T-cell (primary cell): ENCODE measurements at places on chromosomes 12 and 14.

GRCh38 chr12:132021031-132021871 is 71.5 kb downstream of the EP400 start:
- H3K27ac ChIP-seq, result no peak overlapping the region
- no peak for DNase-seq
- H3K36me3 ChIP-seq, result peaks cover 86% of the 10 kb centered on the region
- H3K27me3 ChIP-seq, result no peaks in the 10 kb centered on the region
- no peaks in the 10 kb centered on the region for H3K4me1 ChIP-seq

DNA sequence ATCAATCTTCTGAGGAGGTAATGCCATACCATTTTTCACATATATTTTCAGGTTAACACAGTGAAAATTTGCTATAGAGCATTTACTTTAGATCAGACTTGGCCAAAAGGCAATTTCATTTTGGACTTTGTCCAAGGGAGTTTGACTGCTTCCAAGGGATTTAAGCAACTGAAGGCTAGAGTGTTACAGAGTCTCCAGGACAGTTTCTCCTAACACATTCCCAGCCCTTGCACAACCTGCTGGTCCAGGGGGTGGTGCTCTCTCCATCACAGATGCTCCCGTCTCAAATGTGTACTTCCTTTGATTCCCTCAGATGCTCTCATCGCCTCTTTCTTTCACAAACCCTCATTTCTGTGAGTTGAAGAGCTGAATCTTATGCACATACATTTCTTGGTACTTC is 143.1 kb downstream of the TPH2 start:
- H3K4me1 ChIP-seq, result no peaks in the 10 kb centered on the region
- H3K4me3 ChIP-seq, result no peak overlapping the region
- H3K36me3 ChIP-seq, result no peaks in the 10 kb centered on the region
- DNase-seq, result no peak
- H3K27ac ChIP-seq, result no peak overlapping the region

GRCh38 chr14:81890020-81890419 is 356.4 kb upstream of the SEL1L start:
- no peak for DNase-seq
- no peaks in the 10 kb centered on the region for H3K36me3 ChIP-seq
- H3K27me3 ChIP-seq, result no peaks in the 10 kb centered on the region
- H3K27ac ChIP-seq, result no peak overlapping the region

- no peak for DNase-seq
- H3K36me3 ChIP-seq, result no peaks in the 10 kb centered on the region
- H3K27ac ChIP-seq, result no peak overlapping the region
- H3K4me3 ChIP-seq, result no peak overlapping the region
- H3K4me1 ChIP-seq, result peaks cover 8% of the 10 kb centered on the region
- H3K27me3 ChIP-seq, result no peaks in the 10 kb centered on the region
Measured at GRCh38 chr12:3882896-3883564, 9.8 kb upstream of the PARP11 start.

GRCh38 chr12:41061192-41061591 is 126.9 kb upstream of the PDZRN4 start:
- H3K4me3 ChIP-seq, result no peak overlapping the region
- no peak overlapping the region for H3K27ac ChIP-seq
- no peaks in the 10 kb centered on the region for H3K4me1 ChIP-seq
- H3K36me3 ChIP-seq, result no peaks in the 10 kb centered on the region

DNA sequence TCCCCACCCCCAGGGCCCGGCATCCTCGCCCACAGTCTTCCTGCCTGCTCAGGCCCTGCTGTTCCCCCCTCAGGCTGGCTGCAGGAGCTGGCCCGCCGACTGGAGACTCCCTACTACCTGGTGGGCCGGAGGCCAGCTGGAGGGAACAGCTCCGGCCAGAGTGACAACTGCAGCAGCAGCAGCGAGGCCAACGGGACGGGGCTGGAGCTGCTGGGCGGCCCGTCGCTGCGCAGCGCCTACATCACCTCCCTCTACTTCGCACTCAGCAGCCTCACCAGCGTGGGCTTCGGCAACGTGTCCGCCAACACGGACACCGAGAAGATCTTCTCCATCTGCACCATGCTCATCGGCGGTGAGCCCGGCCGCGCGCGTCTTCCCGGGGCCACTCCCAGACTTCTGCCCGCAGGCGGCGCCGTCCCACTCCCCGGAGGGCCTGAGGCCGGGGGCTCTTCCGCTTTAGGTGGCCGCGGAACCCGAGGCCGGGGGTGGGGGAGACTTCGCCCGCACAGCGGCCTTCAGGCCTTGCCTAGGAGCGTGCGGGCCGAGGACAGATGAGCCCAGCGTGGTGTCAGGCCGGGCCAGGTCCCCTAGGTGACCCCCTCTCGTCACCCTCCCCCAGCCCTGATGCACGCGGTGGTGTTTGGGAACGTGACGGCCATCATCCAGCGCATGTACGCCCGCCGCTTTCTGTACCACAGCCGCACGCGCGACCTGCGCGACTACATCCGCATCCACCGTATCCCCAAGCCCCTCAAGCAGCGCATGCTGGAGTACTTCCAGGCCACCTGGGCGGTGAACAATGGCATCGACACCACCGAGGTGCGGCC is 10.2 kb downstream of the KCNH3 start:
- H3K27ac ChIP-seq, result no peak overlapping the region
- no peaks in the 10 kb centered on the region for H3K27me3 ChIP-seq

GRCh38 chr12:1351926-1352325 is 242.5 kb downstream of the FBXL14 start:
- H3K4me1 ChIP-seq, result no peaks in the 10 kb centered on the region
- no peak overlapping the region for H3K4me3 ChIP-seq
- H3K36me3 ChIP-seq, result no peaks in the 10 kb centered on the region
- H3K27me3 ChIP-seq, result no peaks in the 10 kb centered on the region
- no peak for DNase-seq
- H3K27ac ChIP-seq, result no peak overlapping the region

DNA sequence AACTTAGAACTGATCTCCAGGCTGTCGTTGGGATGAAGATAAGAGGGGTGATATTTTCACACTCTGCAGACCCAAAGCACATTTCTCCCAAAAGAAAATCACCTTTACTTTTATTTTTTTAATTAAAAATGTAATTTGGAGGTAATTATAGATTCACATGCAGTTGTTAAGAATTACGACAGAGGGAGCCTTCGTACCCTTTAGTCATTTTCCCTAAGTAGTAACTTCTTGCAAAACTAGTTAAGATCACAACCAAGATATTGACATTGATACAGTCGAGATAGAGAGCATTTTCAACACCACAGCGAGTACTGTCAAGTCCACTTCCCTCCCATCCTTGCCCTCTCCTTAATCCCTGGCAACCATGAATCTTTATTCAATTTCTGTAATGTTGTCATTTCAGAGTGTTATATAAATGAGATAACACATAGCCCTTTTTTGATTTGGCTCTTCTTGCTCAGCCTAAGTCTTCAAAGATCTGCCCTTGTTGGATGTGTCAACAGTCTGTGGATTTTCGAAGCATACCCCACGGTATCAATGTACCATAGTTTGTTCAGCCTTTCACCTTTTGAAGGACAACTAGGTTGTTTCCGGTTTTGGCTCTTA is 39.6 kb downstream of the DNAH10 start:
- no peak for DNase-seq
- H3K4me3 ChIP-seq, result no peak overlapping the region
- no peaks in the 10 kb centered on the region for H3K4me1 ChIP-seq
- H3K36me3 ChIP-seq, result no peaks in the 10 kb centered on the region

DNA sequence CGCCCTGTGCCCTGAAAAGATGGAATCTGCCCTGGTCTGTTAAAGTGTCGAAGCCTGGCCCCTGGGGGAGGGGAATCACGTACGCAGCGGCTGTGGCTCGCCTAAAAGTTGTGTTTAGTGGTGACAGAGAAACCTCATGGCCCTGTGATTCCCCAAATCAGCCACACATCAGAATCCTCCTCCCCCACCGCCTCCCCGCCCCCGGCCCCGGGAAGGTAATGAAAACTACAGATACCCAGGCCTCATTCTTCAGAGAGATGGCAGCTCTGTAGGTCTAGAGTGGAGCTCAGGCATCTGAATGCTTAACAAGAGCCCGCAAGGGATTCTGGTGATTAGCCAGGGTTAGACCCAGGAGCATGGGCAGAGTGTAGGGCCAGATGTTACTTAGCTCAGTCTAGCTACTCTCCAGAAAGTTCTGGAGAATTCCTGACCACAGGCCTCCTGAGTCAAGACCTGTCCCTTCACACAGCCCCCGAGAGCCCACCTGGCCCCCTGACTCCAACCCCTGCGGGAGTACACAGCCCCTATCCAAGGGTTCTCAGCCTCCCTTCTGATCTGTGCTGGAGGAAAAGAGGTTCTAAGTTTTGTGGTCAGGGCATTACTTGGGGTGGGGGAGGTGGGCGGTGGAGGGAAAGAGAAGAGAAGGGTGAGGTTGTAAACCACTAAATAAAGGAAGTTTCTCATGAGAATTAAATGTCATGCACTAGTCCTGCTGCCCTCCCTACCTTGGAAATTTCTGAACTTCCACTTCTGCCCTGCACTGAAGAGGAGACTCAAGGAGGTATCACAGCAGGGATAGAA is 114.8 kb downstream of the PLXNC1 start:
- peak overlapping the region; percentile 94 for H3K27ac ChIP-seq
- no peaks in the 10 kb centered on the region for H3K27me3 ChIP-seq
- peaks cover 14% of the 10 kb centered on the region for H3K36me3 ChIP-seq
- peaks cover 34% of the 10 kb centered on the region for H3K4me1 ChIP-seq

DNA sequence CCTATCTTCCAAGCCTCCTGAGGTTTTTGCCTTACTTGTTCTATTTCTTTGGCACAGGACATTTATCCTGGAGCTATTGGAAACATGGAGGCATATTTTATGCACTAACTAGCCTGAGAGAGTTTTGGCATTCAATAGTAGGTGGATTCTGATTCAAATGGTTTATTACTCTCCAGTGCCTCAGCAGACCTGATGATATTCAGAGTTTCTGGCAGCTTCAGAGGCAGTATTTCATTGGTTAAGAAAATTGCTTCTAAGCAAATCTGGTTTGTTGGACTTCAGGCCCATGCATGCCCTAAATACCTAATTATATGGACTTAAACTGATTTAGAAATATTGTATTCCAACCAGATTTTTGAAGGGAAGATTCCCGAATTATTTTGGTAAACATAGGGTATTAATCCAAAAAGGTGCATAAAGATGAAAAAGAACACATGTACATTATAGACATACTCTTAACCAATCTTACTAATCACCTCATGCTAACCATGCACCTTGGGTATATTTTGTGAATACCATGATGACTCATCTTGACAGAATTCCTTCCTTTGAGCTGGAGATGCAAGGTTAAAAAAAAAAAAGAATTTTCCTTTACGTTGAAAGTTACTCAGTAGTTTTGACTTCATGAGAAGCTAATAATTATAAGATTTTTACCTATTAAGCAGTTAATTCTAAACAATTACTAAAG is 44.3 kb upstream of the KTN1 start:
- H3K4me3 ChIP-seq, result no peak overlapping the region
- H3K36me3 ChIP-seq, result no peaks in the 10 kb centered on the region
- H3K27me3 ChIP-seq, result no peaks in the 10 kb centered on the region
- no peaks in the 10 kb centered on the region for H3K4me1 ChIP-seq

GRCh38 chr12:62805517-62805916 is 129.4 kb downstream of the PPM1H start:
- DNase-seq, result no peak
- no peak overlapping the region for H3K4me3 ChIP-seq
- H3K4me1 ChIP-seq, result no peaks in the 10 kb centered on the region
- no peaks in the 10 kb centered on the region for H3K36me3 ChIP-seq

GRCh38 chr12:103273645-103274044 is 222.1 kb downstream of the C12orf42 start:
- no peaks in the 10 kb centered on the region for H3K36me3 ChIP-seq
- H3K27me3 ChIP-seq, result no peaks in the 10 kb centered on the region
- no peak for DNase-seq
- peaks cover 6% of the 10 kb centered on the region for H3K4me1 ChIP-seq
- H3K4me3 ChIP-seq, result no peak overlapping the region

DNA sequence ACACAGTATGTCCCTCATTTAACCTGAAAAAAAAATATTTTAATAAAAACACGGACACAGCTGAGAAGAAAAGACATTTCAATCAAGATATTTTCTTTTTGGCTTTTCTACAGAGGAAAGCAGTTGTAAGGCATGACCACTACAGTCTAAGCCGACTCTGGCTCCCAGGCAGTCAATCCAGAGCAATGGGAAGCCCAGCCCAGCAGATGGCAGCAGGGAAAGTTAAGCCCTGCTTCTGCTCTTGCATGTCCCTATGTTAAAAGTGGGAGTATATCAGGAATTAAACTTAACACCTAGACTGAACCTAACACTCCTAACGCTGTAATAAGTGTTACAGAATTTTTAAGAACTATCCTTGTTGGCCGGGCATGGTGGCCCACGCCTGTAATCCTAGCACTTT is 19.5 kb upstream of the HAL start:
- H3K4me1 ChIP-seq, result no peaks in the 10 kb centered on the region
- no peaks in the 10 kb centered on the region for H3K27me3 ChIP-seq
- no peak for DNase-seq
- no peak overlapping the region for H3K4me3 ChIP-seq
- peaks cover 11% of the 10 kb centered on the region for H3K36me3 ChIP-seq

- H3K4me1 ChIP-seq, result no peaks in the 10 kb centered on the region
- H3K36me3 ChIP-seq, result no peaks in the 10 kb centered on the region
- H3K27me3 ChIP-seq, result peaks cover 6% of the 10 kb centered on the region
- H3K4me3 ChIP-seq, result no peak overlapping the region
- no peak overlapping the region for H3K27ac ChIP-seq
Measured at GRCh38 chr14:37890095-37890494, 294.7 kb downstream of the TTC6 start.

DNA sequence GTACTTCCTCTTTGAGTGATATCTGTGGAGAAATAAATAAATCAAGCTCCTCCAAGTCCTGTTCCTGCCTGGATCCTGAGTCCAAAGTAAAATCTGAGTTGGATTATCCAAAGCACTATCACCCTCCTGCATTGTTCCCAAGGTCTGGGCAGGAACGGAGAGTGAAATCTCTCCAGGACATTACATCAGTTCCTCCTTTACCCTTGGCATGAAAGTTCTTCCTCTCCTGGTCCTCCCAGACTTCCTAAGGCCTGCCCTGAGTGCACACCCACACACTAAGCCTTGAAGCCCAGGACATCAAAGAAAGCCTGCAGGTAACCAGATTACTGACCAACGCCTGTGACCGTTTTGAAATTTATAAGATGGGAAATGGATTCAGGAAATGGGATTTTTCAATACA is 206.8 kb upstream of the BCL2L14 start:
- DNase-seq, result no peak
- no peak overlapping the region for H3K4me3 ChIP-seq
- no peak overlapping the region for H3K27ac ChIP-seq

DNA sequence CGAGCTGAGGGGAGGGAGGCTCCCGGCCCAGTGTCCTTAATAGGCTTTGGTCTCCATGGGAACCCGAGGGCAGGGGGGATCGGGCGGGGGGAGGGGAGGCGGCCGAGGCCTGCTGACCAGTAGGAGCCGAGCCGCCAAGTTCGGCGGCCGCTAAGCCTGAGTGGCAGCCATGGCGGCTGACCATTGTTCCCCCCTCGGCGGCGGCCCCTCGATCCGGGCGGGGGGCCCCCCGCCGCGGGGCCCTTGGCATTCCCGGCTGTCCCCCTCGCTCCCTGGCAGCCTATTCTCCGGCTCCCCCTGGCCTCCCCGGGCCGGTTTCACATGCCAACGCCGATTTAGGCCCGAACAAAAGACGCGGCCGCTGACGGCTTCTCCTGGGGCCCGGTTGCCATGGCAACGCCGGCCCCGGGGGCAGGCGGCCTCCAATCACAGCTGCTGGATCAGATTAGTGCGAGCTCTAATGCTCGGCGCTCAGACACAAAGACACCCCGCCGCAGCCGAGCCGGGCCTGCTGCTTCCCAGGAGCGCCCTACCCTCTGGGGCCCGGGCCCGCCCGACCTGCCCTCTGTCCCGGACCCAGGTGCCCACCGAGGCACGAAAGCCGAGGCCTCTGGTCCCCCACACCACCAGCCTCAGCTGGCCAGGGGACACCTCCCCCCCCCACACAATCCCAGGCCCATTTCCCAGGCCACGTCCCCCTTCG is 7.3 kb downstream of the MSI1 start:
- no peak overlapping the region for H3K4me3 ChIP-seq
- H3K27me3 ChIP-seq, result peaks cover 82% of the 10 kb centered on the region
- no peak overlapping the region for H3K27ac ChIP-seq
- DNase-seq, result no peak
- no peaks in the 10 kb centered on the region for H3K4me1 ChIP-seq
